Right hindlimb (tissue), 1 donor: ENCODE measurements at places on chromosomes 1 and 21.

DNA sequence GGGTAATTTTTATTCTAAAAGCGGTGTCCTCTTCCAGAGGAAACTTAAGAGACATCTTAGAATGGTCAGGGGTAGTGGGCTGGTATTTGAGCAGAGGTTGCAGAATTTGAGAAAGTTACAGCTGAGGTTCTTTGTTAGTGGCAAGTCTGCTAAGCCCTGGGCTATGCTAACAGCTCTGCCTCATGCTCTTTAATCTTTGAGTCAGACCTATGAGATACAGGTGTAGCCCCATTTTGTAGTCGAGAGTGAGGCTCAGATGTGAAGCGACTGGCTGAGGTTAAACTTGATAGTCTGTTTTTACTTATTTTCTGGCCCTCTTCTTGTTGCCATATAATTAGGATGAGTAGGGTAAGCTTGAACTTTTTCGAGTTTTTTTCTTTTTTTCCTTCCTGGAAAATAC is 4.7 kb downstream of the HMGN2 start:
- DNase-seq, result no peak

DNA sequence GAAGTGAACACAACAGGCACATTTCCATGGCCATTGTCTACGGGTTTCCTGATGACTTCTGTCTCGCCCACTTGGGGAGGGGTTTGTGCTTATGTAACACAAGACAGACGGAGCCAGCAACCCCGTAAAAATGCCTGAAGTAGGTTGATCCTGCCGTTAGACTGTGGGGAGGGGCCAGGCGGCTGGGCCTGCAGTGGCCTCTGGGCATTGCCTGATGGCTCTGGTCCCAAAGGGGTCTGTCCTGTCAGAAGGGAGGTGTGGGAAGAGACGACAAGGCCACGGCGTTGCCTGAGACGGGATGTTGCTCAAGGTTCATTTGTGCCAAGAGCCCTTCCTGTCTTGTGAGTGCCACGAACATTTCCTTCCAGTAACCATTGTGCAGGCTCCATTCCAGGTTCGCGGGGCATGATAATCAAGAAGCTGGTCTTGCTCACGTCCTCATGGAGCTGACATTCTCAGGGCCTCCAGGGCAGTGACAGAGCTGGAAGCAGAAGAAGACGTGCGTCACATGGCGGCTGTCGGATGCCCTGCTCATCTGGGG is 44.7 kb downstream of the ABCG1 start:
- peak; percentile 39 for DNase-seq

DNA sequence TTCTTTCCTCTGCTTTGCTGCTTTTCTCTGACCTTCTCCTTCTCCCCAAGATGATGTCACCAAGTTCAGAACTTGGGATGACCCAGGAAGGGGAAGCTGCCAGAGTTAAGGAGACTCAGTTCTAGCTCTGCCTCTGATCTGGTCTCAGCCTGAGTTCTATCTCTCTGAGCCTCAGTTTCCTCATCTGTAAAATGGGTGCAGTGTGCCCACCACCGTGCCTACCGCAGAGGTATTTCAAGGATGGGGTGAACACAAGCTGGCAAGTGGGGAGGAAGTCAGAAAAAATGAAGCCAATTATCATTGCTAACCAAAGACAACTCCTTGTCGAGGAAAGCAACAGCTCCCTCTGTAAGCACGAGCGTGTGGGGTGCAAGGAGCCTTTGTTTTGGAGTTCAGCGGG is 249.7 kb downstream of the KAZN start:
- no peak for DNase-seq

DNA sequence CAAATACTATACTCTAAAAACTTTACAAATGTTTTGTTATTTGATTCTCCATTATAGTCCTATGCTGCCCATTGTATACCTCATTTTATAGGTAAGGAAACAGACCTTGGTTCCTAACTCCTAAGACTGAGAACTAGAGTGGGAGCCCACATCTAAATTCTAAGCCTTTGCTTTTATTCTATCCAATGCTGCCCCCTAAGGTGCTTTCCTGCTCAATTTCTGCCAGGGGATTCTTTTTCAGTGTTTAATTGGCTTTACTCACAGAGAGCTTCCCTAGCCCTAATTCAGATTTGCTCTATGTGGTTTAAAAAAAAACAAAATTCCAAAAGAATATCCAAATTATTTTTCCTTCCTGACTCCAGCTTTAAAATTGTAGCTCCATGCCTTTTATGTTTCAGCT is 64.5 kb downstream of the KIF14 start:
- DNase-seq, result no peak

- DNase-seq, result no peak
Measured at GRCh38 chr1:116733476-116734365, 20.5 kb upstream of the CD2 start.

DNA sequence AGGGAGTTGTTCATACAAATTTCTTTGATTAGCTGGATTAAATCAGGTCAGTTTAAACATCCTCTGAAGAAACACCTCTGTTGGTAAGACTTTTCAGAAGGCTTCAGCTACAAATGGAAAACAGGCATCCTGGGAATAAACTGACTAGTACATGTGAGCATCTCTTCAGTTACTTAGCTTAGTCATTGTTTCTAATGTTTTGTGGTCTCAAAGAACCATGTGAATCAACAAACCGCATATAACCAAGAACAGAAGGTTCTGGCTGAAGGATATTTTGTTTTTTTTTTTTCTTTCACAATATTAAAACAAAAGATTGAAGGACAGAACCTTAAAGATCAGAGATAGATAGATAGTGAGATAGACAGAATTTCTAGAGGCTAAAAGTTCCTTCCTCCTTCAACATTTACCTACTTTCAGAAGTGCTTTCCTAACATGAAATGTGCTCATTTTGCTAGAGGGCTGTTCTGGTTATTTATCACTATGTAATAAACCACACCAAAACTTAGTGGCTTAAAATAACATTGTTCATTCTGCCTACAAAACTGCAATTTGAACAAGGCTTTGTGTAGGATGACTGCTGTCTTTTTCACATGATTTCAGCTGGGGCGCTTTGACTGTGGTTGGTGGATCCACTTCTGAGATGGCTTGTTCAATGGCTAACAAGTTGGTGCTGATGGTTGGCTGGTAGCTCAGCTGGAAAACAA is 119.8 kb upstream of the PTGFR start:
- no peak for DNase-seq

- no peak for DNase-seq
Measured at GRCh38 chr1:6152181-6152580, 27.9 kb downstream of the CHD5 start.

- DNase-seq, result no peak
Measured at GRCh38 chr21:41891132-41891531, 12.0 kb upstream of the PRDM15 start.

DNA sequence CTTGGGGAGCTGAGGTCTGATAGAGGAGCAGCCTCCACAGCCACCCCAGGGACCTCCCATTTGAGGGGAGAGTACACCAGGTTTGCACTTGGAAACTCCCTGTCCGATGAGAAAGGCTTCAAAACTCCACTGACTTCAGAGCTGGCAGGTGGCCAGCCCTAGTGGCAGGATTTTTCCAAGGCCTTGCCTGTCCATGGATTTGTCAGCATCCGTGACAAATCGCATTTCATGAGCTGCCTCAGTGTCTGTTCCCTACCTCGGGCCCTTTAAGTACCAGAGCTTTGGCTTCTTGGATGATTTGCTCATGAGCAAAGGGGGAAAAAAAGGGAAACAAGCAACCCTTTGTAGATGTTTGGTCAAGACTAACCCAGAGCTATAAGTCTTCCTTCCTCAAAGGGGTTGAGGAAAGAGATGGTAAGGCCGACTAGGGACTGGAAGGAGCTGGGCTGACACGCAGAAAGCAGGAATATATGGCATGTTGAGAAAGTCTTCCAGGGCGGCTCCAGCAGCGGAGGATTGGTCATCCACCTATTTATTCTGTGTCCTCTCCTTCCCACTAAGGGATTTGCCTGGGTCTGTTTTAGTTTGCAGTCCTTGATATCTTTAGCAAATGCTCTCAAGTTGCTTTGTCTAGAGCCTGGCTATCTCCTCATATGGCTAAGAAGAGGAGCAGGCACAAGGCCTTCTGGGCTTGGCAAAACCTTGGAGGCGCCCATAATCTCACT is 2.7 kb upstream of the HSPG2 start:
- DNase-seq, result peak; percentile 93

DNA sequence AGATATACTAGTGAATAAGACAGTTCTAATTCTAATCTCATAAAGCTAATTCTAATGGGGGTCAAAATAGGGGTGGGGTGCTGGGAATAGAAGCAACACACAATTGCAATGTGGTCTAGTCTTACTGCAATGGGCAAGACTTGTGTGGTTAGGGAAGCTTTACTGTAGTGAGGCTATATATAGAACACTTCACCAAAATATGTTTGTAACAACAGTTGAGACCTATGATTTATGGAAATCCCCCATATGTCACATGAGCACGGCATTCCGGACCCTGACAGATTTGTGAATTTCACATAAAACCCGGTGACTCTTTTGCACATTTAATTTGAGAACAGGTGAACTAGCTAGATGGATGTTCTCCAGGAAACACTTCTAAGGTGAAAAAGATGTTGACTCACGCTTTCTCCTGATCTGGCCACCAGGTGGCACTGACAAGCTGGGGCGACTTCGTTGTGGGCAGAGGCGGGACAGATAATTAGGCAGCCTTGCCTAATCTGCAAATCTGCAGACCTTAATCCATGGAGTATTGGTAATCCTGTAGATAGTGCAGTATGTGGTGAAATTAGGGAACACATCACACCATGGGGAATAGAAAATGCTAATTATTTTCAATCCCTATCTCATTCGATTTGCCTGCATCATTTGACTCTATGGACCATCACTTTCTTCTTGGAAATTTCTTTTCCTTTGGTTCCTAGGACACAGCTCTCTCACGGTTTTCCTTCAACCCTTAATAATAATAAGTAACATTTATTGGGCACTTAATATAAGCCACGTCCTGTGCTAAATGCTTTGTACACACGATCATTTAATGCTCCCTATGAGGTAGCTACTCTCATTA is 37.7 kb downstream of the KIAA0040 start:
- peak; percentile 59 for DNase-seq

- DNase-seq, result no peak
Measured at GRCh38 chr1:89610457-89611011, 22.4 kb upstream of the LRRC8C start.

DNA sequence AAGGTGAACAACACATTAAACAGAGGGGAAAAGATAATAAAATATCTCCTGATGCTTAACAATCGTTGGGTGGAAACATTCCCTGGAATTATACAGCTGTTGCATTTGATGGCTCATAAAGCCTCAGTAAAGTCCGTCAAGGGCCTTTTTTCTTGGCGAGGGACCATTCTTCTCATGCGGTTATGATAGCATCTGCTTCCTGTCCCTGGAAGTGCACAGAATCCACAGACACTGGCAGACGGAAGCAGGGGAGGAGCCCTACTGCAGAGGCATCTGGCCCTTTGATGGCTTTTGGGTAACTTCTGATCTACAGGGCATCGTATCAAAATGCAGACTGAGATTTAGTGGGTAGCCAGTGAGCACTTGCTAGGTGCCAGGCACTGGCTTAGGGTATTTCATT is 286.9 kb downstream of the KIF26B start:
- peak; percentile 44 for DNase-seq

- DNase-seq, result no peak
Measured at GRCh38 chr1:7838714-7839113, 14.2 kb downstream of the UTS2 start.

DNA sequence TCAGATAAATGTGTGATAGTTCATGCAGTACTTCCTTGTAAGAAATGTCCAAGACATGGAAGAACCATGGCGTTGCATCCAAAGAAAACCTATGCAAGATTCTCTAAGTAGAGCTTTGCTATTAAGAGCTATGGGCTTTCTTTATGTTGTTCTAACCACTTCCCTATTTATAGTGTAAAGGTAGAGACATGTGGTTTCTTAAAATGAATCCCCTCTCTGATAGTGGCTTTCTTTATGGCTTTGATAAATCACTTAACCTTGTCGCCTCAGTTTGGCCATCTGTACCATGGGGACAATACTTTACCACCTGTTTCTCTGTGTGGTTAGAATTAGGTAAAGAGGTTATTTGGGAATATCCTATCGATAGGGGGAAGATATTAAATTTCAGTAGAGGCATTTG is 305.5 kb downstream of the NFIA start:
- no peak for DNase-seq

GRCh38 chr1:193031431-193031830 is 27.7 kb downstream of the UCHL5 start:
- DNase-seq, result no peak

- DNase-seq, result no peak
Measured at GRCh38 chr1:236035681-236036101, 29.2 kb downstream of the NID1 start.

GRCh38 chr1:24553931-24554330 is 2.0 kb upstream of the NCMAP start:
- DNase-seq, result no peak

DNA sequence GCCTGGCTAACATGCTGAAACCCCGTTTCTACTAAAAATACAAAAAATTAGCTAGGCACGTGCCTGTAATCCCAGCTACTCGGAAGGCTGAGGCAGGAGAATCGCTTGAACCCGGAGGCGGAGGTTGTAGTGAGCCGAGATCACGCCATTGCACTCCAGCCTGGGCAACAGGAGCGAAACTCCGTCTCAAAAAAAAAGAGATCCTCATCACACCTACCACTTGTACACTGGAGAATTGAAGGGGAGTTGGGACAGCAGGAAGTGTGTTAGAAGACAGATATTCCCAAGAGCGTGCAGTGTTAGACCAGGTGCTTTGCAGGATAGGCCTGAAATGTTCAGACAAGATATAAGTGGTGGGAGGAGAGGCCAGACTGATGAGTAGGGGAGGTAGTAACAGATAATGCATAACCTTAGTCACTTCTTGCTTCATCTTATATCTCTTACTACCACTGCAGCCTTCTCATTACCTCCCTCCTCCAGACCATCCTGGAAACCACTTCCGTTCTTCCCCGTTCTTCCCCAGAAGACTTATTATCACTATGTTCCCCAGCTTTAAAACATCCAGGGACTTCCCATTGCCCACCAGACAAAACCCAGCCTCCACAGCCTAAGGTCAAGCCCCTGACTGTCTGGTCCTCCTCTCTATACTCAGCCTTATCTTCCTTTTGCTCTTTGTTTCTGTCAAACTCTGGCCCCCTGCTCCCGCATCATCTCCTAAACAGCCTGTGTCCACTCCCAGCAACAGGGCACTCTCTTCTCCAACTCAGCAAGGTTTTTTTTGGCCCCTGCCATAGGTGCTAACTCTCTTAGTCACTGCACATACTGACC is 21.3 kb downstream of the FAM20B start:
- DNase-seq, result no peak

DNA sequence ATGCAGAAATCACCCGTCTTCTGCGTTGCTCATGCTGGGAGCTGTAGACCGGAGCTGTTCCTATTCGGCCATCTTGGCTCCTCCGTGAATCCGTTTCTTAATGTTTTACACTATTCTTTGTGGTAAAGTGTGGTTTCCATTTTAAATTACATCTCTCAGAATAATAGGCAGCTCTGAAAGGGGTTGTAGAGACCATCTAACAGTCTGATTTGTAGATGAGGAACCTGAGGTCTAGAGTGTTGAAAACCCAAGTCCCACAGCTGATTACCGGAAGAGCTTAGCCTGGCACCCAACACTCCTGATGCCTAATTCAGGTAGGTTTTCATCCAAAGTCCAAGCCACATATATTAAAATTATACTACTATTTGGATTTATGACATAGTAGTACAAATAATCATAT is 144.0 kb downstream of the LEPR start:
- DNase-seq, result no peak

- DNase-seq, result no peak
Measured at GRCh38 chr1:112533029-112533428, 24.3 kb downstream of the WNT2B start.
